ENCODE measurements at places on chromosomes 1 and 21.

- peak; percentile 23 for DNase-seq
Measured at GRCh38 chr1:63189677-63190076, 132.7 kb upstream of the FOXD3 start.

DNA sequence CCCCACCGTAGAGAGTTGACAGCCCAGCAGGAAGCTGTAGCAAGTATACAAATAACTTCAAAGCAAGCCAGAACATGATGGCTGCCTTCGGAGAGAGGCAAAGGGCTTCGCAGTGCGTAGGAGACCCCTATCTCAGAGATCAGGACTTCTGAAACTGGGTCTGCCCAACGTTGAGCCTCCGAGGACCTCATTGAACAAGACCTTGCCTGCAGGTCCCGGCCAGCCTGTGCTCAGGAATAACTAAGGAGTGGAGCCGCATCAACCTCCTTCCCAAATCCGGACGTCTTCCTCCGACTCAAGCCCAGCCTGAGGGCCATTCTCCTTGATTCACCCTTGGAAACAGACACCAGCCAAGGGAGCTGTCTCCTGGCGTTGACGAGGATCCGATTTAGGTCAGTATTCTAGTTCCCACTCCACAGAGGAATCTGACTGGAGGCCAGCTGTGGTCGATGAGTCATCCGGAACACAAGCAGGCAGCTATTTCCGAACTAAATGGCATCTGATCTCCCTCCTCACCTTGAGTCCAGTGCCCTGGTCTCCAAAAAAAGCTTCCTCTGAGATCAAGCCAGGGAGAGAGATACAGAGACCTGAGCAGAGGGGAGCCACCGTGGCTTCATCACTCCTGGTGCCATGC, 166.5 kb upstream of the COA6 start:
- no peak for DNase-seq

DNA sequence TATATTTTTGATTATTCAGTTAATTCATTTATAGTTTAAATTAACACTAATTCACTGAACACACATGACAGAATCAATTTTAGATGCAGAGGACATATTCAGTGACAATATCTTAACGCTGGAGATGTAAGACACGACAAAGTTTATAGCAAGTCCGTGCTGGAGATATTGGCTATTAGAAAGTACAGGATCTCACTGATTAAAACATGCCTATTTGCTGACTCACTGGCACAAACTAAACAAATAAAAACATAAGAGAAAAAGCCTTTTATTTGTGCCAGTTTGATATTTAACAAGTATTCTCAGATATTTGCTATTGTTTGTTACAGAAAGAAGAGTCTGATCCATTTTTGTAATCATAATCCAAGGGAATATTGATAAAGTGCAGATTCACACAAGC, 1122.9 kb upstream of the B3GALT2 start:
- no peak for DNase-seq

DNA sequence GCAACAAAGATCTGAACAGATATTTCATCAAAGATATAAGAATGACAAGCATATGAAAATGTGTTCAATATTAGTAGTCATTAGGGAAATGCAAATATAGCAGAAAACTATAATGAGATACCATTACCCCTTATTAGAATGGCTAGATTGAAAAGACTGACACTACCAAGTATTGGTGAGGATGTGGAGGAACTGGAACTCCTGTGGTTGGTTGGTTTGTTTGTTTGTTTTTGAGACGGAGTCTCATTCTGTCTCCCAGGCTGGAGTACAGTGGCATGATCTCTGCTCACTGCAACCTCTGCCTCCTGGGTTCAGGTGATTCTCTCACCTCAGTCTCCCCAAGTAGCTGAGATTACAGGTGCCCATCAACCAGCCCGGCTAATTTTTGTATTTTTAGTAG, 18.9 kb upstream of the HMGN1 start:
- no peak for DNase-seq

GRCh38 chr1:201310986-201311355, 27.7 kb downstream of the PKP1 start:
- DNase-seq = peak; percentile 91

GRCh38 chr1:10682449-10683309, 113.8 kb downstream of the CASZ1 start:
- peak; percentile 38 for DNase-seq

DNA sequence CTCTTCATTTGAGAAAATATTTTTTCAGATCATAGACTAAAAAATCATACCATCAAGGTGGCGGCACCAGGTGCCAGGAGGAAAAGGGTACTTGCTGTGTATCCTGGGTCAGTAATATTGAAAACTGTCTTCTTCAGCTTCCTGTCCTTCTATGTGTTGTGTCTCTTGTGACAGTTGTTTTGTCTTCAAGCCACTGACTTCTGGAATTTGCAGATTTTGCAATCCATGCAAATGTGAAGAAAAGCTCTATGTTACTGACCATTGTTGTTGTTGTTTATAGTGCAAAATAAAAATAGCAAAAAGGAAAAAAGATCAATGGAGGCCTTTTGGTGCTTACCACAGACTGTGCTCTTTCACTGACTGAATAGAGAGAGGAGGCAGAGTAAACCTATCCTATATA, 83.2 kb upstream of the RHOU start:
- no peak for DNase-seq

All from COR-L47 (cell line).